ENCODE measurements at places on chromosomes 3 and 15. TPM values are rescaled to one million over a fixed set of nuclear protein-coding genes. Genes with fewer than 3 reads are reported as not detected.

- DNase-seq = no peak
Measured at GRCh38 chr3:2540115-2540514, 441.4 kb downstream of the CNTN4 start.

The CYP1A2 gene
- not detected for total RNA-seq

DNA sequence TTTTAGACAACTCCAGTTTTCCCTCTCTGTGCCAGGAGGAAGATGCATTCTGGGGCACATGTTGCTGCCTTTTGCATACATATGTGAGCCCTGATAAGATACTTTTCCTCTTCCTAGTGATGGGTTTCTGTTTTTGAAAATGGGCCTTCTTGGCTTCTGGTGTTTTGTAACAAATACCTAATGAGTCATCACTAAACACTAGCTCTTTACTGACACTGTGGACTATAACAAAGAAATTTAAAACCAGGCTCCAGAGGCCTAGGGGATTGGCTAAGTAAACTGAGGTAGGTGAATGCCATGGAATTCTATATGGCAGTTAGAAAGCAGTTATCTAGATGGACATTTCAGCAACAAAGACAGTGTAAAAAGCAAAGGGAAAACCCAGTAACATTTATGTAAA, 93.4 kb upstream of the NR2E3 start:
- DNase-seq = no peak

The CLDN16 gene
- total RNA-seq = not detected

The SH2D7 gene
- total RNA-seq = not detected

The STRIT1 gene
- 0.79 TPM for total RNA-seq

The SPINT1 gene
- total RNA-seq = 1.0 TPM

DNA sequence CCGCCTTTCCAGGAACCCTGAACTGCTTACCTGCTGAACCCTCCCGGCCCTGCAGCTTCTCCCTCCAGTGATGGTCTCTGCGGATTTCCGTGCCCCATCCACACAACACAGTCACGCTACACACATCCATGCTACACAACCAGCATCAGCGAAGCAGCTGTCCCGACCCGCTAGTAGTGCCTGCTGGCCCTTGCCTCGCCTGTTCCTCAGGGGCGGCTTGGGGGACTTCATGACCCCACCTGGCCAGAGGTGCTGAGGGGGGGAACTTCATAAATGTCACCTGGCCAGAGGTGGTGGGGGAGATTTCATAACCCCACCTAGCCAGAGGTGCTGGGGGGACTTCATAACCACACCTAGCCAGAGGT, 530 bp upstream of the TUBGCP5 start:
- DNase-seq = no peak

The SLC12A1 gene
- not detected for total RNA-seq

All from left ventricle myocardium superior (tissue), 1 donor.